ENCODE measurements at places on chromosomes 7 and 10. TPM values are rescaled to one million over a fixed set of nuclear protein-coding genes. Genes with fewer than 3 reads are reported as not detected.

- peak; percentile 2 for DNase-seq
These were observed 45.0 kb upstream of the DPYSL4 start for GRCh38 chr10:132141526-132142395.

- DNase-seq, result no peak
These were observed 301.6 kb downstream of the NRG3 start for GRCh38 chr10:82176587-82176986.

DNA sequence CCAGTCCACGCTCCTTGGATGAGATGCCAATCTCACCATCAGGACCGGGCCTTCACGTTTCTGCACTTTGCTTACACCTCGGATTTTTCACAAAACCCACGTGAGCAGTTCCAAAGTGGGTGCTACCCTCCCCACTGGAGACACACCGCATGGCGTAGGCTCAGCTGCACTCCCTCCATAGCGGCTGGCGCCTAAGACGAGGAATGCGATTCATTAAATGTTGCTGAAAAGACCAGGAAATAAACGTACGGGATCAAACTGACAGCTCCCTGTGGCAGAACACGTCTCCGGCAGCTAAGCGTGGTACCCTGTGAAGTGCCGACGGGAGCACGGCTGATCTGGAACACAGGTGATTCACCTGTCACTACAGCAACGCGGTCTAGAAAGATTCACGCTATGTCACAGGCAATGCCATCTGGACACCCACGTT lies 209.0 kb downstream of the DIP2C start:
- no peak for DNase-seq

DNA sequence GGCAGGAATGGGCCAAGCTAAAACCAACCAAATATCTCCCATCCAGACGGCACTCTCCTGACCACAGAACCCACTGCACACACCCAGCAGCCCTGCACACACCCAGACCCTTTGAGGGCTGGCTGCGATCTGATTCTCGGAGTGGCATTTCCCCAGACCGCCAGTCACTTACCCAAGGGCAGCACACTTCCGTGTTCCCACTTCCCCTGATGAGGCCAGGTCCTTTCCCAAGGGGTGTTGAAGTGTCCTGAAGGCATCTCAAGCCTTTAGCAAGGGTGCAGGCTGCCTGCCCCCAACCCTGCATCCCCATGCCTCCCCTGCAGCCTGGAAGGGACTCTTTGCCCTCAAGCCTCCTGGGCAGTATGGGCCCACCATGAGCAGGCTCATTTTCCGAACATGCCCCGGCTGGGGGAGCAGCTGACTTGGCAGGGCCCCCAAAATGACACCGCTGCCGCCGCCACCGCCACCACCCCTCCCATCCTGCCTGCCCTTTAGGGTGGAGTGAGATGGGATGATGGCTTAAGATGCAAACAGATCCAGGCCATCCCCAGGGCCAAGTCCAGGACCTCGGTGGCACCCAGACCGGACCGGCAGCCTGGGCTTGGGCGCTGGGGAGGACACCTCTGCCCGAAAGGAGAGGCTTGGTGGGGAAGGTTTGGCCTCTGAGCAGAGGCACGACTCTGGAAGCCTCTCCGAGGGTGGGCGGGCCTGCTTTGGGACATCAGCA lies 159.8 kb downstream of the NRF1 start:
- DNase-seq, result no peak

DNA sequence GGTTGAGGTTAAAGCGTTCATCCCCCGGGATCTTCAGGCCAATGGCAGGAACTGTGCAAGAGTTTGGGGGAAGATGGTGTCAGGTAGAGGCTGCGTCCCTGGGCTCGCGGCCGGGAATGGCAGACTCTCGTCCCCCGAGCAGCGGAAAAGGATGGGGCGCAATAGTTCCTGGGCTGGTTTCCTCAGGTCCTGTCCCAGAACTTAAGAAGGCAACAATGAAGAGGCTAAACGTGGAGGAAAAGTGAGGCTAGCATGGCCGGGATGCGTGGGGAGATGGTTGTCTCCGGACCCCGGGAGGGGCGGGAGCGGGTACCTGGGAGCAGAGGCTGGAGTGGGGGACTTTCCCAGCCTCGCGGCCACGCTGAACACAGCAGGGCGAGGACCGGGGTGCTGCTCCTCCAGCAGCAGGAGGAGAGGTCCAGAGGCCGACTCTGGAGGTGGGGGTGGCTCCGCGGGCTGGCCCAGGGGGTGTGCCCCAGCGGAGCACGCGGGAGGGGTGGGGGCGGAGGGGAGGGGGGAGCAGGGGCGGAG lies 882 bp downstream of the IRF5 start:
- DNase-seq, result peak; percentile 55

GRCh38 chr7:85006754-85007153 lies 180.1 kb downstream of the SEMA3D start:
- no peak for DNase-seq

- no peak for DNase-seq
These were observed 201.3 kb downstream of the SLC25A13 start for GRCh38 chr7:96120445-96121225.

DNA sequence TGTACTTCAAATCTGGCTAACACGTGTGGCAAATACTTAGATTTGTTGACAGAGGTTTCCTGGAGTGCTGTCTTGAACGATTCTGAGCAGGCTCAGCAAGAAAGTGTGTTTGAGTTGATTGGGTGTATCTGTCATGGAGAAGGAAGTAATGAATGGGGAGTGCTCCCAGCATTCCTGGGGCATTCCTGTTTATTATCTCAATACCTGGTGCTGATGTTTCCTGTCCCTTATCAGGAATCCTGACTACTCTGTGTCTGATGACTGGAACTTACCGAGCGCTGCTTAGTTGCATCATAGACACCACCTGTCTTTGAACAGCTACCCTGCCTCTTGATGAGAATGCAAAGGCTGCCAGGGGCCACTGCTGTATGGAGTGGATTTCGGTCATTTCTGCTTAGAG lies 41.0 kb upstream of the TMEM248 start:
- no peak for DNase-seq

DNA sequence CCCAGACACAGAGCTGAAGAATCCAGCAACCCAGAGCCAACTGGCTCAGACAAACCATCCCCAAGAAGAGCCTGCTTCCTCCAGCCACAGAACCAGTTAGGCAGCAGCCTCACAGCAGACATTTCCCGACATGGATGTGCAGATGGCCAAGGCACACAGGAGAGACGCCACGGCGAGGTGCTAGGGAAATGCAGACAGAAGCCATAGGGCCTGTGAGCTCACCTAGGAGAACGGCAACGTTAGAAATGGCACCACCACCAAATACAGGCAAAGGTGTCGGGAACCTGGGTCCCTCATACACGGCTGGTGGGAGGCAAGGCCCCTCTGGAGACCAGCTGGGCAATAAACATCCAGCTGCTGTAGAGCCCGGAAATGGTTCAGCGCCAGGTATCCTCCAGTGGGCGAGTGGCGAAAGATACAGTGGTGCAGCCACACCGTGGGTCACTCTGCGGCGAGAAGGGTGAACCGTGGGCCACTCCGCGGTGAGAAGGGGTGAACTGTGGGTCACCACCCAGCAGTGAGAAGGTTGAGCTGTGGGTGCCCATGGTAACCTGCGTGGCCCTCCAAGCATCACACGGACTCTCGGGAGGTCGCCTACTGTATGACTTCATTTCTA lies 31.2 kb downstream of the JAKMIP3 start:
- no peak for DNase-seq

DNA sequence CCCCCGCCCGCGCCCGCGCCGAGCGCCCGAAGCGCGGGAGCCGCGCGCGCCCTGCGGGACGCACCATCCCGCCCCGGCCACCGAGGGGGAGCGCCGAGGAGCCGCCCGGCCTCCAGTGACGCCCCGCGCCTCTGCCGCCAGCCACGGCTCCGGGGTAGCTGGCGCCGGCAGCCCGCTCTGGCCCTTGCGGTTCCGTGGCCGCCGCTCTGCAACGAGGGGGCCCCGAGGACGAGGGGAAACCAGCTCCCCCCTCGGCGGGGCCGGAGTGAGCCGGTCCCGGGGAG lies at the start of gene PAXIP1:
TSS of gene PAXIP1 (minus strand) at position 33 of the 284 bp plus-strand sequence. CDS start 195 bp downstream, outside the sequence.
- DNase-seq, result no peak

- no peak for DNase-seq
These were observed 126.0 kb upstream of the GDF10 start for GRCh38 chr10:47173929-47174442.

GRCh38 chr7:883055-884021 lies 7.0 kb downstream of the GET4 start:
- no peak for DNase-seq

DNA sequence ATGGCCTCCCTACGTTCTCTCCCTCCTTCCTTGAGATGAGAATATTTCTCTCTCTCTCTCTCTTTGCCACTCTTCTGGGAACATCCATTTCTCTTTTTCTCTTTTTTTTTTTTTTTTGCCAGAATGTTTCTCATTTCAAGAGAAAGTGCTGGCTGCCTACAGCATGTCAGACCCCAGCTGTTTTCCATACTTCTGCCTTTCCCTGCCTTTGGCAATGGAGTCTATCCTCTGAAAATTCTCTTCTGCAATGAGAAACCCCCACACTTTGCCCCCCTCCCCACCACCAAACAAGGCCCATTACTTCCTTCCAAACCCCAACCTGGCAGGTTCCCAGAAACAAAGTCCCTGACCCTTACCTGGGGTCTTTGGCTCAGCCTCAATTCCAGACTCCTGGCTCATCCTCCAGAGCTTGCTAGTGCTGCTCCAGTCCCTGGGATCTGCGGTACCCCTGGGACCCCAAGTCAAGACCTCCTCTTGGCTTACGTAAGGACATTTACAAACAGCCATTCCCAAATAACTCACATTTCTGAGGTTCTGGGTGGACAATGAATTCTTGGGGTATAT lies 17.4 kb upstream of the CCL26 start:
- DNase-seq, result no peak

DNA sequence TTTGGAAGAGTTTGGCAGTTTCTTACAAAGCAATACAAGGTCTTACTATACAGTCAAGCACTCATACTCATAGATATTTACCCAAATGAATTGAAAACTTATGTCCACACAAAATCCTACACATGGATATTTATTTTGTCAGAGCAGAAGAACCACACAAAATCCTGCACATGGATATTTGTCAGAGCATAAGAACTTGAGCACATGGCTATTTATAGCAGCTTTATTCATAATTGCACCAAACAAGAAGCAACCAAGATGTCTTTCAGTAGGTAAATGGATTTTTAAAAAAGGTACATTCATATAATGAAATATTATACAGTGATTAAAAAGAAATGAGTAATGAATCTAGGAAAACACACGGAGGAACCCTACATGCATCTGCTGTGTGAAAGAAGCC lies 115.4 kb downstream of the BTAF1 start:
- no peak for DNase-seq

- DNase-seq, result no peak
These were observed 55.6 kb downstream of the CHST15 start for GRCh38 chr10:124037784-124038183.

GIMAP7 gene
- total RNA-seq, result 34.5 TPM

MPP7 gene
- 10.9 TPM for total RNA-seq

LHFPL3 gene
- not detected for total RNA-seq

PTN gene
- not detected for total RNA-seq

CPA1 gene
- total RNA-seq, result not detected

BMS1 gene
- 30.4 TPM for total RNA-seq

CAV2 gene
- not detected for total RNA-seq

GDF10 gene
- 0.32 TPM for total RNA-seq

All from activated CD4-positive, alpha-beta T cell treated with anti-CD3 and anti-CD28 coated beads for 36 hours (primary cell).